ENCODE measurements at places on chromosomes 4 and X. TPM values are rescaled to one million over a fixed set of nuclear protein-coding genes. Genes with fewer than 3 reads are reported as not detected.

Gene NXF3
- total RNA-seq = not detected

Gene CYSLTR1
- total RNA-seq = 4.1 TPM

Gene CXCL13
- total RNA-seq = not detected

Gene RXFP1
- not detected for total RNA-seq

Gene TRAM1L1
- not detected for total RNA-seq

Gene XG
- total RNA-seq = not detected

Gene FAT1
- total RNA-seq = not detected

Gene P2RY4
- total RNA-seq = 0.19 TPM

Gene PDCL2
- not detected for total RNA-seq

Gene RHOXF2B
- not detected for total RNA-seq

Gene MAGEB10
- not detected for total RNA-seq

Gene PLXNA3
- 64.1 TPM for total RNA-seq

Gene GLRA3
- total RNA-seq = not detected

Gene LEF1
- 309 TPM for total RNA-seq

Gene CT45A1
- total RNA-seq = not detected

Gene PDGFRA
- not detected for total RNA-seq

Data from activated naive CD8-positive, alpha-beta T cell treated with anti-CD3 and anti-CD28 coated beads, Interleukin-2, amount 10 ng/mL, durations not matched to agents 7 days and 5 days (primary cell).